ENCODE measurements at places on chromosomes 4 and X.

GRCh38 chr4:99013402-99013843 is 17.9 kb downstream of the METAP1 start:
- DNase-seq = no peak

DNA sequence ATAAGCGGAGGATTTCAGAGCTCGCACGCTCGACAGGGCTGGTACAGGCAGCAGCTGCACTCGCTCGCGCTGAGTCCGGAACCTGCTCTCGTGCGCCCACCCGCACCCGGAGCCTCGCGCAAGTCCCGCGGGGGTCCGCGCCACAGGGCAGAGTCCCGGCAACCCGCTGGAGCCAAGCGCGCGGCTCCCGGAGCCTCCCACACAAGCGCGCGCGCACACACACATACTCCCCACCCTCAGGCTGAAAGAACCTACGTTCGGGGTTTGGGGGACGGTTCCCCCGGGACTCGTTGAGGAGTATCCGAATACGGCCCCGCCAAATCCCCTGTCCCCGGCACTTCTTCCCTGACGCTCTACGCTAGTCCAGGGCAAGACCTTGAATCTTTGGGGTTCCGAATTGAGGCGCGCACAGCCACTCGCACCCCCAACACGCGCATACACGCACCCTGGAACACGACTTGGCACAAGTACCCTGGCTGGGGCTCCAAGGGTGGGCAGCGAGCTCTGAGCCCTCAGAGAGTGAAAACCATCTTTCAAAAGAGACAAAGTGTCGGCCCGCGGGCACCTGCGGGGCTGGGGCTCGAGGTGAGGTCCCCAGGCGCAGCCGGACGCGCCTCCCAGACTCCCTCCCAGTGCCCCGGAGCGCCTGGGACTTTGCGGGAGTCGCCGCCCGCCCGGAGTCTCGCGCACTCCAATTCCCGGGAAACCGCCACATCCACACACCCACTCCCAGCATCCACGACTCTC is 952 bp downstream of the ANOS1 start:
- no peak for DNase-seq

GRCh38 chr4:13328591-13328990 is 155.5 kb downstream of the RAB28 start:
- DNase-seq = no peak

DNA sequence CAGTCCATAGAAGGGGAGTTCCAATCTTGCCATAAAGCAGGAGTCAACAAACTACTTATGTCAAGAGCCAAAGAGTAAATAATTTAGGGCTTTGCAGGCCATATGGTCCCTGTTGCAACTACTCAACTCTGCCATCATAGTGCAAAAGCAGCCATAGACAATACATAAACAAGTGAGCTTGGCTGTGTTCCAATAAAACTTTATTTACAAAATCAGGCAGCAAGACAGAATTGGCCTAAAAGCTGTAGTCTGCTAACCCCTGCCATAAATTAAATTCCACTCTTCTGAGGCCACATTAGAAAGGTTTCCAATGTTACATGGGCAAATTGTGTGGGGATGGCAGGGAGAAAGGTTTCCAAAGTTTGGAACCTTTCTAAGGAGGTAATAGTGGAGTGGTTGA is 14.7 kb downstream of the TRMT2B start:
- DNase-seq = no peak

DNA sequence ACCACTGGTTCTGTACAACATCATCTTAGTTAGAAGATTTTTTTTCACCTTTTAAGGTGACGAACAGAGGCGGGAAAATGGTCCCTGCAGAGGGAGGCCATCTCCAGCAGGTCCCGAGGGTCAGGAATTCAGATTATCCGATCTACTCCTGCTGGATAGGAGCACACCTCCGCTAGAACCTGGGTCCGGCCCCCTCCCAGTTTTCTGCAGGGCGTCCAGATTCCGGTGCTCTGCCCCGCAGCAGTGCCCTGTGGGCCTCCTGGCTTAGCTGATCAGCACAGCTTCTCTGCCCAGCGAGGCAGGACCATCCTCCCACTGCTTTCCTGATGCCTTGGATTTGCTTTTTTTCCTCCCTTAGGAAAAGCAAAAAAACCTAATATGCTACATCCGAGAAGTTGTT is 2.3 kb downstream of the TBL1X start:
- no peak for DNase-seq

- DNase-seq = no peak
Observed at GRCh38 chrX:9282325-9282724, 182.5 kb upstream of the TBL1X start.

DNA sequence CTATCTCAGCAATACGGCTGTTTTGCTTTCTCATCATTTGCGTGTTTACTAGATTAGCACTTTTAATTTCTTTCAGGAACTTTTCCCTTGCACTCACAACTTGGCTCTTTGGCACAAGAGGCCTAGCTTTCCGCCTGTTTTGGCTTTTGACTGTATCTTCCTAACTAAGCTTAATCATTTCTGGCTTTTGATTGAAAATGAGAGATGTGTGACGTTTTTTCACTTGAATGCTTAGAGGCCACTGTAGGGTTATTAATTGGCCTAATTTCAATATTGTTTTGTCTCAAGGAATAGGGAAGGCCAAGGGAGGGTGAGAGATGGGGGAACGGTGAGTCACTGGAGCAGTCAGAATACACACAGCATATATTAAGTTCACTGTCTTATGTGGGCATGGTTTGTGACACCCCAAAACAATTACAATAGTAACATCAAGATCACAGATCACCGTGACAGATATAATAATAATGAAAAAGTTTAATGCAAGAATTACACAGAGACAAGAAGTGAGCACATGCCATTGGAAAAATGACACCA is 27.3 kb downstream of the MND1 start:
- no peak for DNase-seq

DNA sequence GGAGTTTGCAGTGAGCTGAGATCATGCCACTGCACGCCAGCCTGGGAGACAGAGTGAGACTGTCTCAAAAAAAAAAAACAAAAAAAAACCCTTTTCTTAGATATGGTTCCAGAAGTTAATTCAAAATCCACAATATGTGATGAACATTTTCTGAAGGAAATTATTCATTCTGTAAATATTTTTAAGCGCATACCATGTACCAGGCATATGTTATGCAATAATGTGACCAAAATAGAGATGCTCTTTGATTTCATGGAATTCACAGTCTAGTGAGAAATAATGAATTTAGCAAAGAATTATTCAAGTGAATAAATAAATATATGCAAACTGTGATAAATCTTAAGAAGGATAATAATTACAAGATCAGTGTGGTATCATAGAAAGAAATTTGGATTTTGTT is 174.7 kb downstream of the GC start:
- DNase-seq = no peak

GRCh38 chr4:33091961-33092360 is 2371.8 kb downstream of the PCDH7 start:
- DNase-seq = no peak

DNA sequence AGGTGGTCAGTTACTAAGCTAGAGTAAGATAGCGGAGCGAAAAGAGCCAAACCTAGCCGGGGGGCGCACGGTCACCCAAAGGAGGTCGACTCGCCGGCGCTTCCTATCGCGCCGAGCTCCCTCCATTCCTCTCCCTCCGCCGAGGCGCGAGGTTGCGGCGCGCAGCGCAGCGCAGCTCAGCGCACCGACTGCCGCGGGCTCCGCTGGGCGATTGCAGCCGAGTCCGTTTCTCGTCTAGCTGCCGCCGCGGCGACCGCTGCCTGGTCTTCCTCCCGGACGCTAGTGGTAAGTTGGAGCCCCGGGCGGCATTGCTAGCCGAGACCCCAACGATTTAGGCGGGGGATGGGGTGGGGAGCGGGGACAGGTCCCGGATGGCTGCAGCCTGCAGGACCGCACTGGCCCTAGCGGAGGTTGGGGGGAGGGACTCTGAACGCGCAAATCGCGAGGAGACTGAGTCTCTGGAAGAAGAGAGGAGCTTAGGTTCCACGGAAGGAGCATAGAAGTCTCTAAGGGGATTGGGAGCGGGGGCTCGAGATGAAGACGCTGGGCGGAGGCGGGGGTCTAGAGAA is 573 bp downstream of the HTR2C start:
- no peak for DNase-seq

DNA sequence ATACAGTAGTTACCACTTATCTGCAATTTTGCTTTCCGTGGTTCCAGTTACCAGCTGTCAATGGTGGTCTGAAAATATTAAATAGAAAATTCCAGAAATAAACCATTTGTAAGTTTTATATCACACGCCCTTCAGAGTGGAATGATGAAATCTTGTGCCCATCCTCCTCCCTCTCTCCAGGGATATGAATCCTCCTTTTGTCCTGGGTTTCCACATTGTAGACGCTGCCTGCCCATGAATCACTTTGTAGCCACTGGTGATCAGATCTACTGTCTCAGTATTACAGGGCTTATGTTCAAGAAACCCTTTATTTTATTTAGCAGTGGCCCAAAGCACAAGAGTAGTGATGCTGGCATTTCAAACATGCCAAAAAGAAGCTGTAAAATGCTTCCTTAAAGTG is 198.6 kb downstream of the KCNIP4 start:
- DNase-seq = no peak

DNA sequence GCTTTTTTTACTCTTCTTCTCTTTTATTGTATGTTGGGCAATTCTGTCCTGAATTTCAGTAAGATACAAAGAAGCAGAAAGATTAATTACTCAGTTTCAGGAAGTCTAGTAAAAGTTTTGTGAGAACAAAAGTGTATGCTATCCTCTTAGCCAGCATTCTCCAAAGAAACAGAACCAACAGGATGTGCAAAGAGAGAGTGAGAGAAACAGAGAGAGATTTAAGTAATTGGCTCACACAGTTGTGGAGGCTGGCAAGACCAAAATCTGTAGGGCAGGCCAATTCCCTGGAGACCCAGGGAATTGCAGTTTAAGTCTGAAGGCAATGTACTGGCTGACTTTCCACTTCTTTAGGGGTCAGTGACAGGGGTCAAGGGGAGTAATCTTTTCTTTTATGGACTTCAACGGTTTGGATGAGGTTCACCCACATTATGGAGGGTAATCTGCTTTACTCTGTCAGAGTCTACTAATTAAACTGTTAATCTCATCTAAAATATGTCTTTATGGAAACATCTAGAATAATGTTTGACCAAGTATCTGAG is 59.2 kb upstream of the SLC39A8 start:
- no peak for DNase-seq

DNA sequence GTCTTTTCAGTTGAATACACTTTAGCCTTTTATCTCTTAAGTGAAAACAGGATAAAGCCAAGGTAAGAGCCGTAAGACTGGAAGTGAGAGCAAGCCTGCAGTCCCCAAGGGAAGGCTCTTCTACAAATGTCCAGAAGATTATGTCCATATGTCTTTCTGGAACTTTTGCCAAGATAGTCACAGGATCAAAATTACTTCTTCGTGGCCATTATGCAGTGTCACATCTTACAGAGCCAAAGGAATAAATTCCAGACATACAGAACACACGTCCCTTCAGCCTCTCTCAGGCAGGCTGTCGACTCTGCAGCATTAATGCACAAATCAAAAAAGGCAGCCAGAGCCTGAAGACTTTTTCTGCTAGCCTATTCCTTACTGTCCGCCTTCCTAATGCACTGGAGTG is 10.9 kb upstream of the GATB start:
- no peak for DNase-seq

GRCh38 chrX:39336671-39337311 is 535.5 kb downstream of the MID1IP1 start:
- no peak for DNase-seq

DNA sequence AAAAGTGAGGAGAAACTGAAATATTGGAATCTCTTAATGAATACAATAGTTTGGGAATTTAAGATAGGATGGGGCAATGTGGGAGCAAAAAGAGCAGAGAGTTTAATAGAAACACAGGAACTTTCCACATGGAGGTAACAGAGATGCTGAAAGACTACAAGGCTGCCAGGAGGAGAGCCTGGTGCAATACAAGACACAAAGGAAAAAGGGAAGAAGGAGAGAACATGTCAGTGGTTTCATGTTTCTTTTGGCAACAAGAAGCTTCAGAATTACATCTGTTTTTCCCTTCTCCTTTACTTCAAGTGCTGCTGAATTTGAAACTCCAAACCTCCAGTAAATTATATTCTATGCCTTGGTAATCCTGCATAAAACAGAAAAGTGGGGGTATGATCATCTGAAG is 474.3 kb downstream of the FAT4 start:
- no peak for DNase-seq

DNA sequence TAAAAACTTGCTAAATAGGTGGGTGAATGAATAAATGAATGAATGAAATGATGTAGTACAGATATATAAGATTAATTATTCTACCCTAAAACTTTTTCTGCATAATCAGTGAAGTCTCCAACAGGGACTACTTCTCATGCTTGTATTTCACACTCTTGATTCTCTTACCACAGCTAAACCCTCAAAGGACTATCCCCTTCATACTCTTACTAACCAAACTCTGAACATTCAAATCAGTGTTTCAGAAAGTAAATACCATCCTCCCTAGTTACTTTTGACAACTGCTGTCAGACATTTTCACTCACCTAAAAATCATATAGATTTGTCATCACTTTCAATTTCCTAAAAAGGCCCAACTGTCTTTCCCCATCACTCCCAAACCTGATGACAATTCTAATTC is 234.3 kb upstream of the HHIP start:
- DNase-seq = no peak

GRCh38 chr4:30920043-30920442 is 199.9 kb downstream of the PCDH7 start:
- no peak for DNase-seq

DNA sequence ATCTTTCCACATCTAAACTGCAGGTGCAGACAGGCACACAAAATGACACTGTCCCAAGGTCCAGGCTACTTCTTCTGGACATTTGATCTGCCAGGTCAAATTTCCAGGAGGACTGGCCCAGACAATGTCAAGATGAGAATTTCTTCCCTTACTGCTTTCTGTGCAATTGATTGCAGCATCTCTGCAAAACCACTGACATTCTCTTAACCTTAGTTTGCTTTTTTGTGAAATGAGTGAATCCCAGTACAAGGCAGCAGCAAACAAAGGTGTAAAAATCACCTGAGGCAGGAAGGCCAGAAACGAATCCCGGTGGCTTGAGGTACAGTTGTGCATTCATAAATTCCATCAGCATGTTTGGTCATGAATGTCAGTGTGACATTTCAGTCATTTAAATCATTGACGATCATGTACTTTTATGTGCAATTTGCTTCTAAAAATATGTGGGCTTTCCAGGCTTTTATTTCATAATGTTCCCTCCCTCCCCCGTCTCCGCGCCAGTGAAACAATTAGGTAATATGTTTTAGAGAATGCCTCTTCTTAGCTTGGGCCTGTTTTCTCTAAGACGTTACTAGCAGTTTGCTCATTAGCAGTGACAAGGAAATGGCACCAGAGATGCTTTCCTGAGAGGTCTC is 39.1 kb downstream of the NHS start:
- no peak for DNase-seq

DNA sequence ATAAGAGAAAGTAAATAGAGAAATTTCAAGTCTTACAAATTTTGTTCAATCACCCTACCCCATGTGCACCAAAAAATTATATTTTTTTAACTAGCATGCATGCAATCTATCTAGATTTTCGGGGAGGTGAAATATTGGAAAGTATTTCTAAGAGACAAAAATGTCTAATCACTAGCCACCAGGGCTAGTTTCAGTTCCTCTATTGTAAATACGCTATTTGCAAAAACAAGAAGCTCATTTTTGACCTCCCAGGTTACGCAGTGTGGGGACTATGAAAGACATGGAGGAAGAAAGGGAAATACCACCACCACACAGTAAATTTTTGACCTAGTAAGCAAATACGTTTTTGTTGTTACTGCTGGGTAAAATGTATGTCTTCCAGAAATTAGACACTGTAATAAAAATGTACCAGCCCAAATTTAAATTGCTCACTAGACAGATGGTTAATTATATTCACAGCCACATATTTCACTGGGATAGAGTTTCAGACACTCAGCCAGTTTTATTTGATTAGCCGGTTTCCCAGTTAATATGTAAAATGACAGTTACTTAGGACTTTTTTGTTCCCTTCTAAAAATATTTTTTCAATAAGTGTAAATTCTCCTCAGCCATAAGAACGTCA is 2.2 kb downstream of the NEXMIF start:
- no peak for DNase-seq
